Inflammatory macrophage (primary cell): ENCODE measurements at places on chromosomes 11 and 22.

DNA sequence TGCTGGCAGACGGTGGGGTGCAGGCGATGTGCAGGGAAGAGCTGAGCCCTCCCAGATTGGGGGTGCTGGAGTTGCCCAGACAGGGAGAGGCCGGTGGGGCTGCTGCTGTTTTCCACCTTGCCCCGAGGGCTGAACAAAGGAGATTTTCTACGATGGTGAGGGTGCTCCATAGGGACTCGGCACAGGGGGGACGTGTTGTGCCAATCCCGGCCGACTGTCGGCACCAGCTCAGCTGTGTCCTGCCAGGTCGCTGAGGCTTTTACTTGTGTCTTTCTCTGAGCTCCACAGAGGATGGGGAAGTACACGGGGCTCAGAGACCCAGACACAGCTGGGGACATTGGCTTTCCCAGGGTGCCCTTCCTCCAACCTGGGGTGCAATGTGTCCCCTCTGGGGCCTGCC lies 816.8 kb downstream of the BRD1 start:
- DNase-seq: no peak

GRCh38 chr11:120180551-120181232 lies 30.1 kb upstream of the OAF start:
- DNase-seq: peak; percentile 26

DNA sequence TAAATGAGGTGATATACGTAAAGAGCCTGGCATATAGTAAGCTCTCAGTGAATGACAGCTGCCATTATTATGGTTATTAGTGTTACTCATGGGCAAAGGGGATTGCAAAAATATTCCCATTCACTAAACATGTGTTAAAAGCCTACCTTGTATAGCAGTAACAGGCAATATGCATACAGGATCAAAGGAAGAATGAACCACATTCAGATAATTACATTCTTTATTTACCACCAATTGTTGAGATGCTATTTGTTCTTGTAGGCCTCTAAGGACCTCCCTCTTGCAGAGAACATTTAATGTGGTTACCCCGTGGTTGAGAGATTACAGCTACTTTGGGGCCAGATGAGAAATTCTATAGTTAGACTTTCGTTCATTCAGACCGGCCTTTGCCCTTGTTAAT lies 82.7 kb upstream of the DRD2 start:
- DNase-seq: no peak

DNA sequence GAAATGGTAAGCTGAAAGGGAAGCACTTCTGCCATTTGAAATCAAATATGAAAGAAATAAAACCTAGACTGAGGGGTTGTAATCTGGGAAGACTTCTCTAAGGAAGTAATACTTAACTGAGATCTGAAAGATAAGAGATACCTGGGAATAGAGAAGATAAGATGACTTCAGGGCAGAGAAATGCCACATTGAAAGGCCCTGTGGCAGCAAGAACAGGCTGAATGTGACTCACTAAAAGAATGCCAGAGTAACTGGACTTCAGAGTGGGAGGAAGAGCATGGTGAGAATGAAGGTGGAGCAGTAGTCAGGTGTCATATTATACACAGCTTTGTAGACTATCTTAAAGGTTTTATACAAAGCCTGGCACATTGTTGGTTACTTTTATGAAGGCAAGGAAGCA lies 17.6 kb downstream of the CALCA start:
- DNase-seq: no peak

GRCh38 chr11:103716363-103716762 lies 320.1 kb upstream of the DDI1 start:
- no peak for DNase-seq

DNA sequence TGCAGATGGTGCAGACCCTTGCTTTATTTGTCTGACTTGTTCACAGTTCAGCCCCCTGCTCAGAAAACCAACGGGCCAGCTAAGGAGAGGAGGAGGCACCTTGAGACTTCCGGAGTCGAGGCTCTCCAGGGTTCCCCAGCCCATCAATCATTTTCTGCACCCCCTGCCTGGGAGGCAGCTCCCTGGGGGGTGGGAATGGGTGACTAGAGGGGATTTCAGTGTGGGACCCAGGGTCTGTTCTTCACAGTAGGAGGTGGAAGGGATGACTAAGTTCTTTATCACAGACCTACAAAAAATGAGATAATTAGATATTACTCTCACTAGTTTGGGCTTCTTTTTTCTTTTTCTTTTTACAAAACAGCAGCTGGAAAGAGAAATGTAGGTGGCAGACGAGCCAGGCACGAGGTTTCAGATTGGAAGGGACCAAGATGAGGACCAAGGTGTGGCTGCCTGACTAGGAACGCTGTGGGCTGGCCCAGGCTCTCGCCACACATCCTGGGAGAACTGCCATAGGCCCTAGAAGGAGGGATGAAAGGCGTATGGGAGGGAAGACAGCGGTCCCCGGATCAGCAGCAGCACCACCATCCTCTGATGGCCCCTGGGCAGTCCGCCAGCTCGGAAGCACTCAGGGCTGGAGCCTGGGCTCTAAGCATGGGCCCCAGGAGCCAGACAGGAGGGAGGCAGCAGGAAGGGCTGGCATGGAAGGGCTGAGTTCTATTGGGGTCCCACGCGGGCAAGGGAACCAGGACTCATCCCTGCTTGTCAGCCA lies 14.2 kb downstream of the TXN2 start:
- DNase-seq: no peak

GRCh38 chr11:17601256-17601671 lies 54.2 kb downstream of the OTOG start:
- DNase-seq: no peak

DNA sequence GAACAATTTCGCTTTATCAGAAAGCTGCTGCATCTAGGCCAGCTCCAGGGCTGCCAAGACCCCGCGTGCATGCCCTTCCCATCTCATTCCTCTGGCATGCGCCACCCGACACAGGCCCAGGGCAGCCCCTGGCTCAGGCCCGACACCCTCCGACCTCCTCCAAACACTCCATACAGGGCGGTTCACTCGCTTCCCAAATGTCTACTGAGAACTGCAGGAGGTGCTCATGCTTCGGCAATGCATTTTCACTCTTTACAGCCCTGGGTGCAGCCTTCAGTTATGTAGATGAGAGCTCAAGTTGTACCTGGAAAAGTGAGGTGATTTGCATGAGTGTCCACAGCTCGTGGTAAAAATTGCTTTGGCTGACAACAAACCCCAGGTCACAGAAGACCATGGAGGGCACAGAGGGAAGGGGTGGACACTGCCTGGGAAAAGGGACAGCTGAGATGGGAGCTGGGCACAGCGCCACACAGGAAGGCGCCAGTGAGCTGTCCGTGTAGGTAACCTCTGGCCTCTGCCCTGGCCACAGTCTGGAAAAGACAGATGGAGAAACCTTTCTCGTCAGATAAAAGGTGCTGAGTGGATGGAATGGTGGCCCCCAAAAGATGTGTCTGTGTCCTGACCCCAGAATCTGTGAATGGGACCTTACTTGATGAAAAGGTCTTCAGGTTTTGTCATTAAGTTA lies 1351.9 kb downstream of the BRD1 start:
- DNase-seq: no peak

GRCh38 chr11:61091373-61092279 lies 10.7 kb upstream of the CD5 start:
- peak; percentile 31 for DNase-seq

GRCh38 chr11:79438631-79439409 lies 2.0 kb downstream of the TENM4 start:
- peak; percentile 3 for DNase-seq

DNA sequence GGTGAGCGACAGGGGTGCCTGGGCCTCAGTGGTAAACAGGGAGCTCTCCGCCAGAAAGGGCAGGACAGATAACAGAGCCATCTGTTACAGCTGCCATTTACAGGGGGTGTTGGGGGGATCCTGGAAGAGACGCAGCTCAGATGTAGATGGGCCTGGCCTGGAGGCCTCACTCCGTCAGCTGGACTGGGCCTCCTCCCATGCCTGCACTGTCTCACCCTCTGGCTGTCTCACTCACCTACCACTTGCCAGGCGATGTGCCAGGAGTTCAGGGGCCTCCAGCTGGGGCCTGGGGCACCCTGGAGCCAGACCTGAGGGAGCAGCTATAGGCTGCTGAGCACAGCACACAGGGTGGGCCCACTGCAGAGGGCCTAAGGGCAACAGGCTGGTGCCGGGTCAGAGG lies 16.3 kb upstream of the SUSD2 start:
- DNase-seq: no peak

- no peak for DNase-seq
Observed at GRCh38 chr11:79852176-79852575, 411.3 kb upstream of the TENM4 start.

GRCh38 chr22:48895336-48895735 lies 932.3 kb downstream of the BRD1 start:
- DNase-seq: no peak

DNA sequence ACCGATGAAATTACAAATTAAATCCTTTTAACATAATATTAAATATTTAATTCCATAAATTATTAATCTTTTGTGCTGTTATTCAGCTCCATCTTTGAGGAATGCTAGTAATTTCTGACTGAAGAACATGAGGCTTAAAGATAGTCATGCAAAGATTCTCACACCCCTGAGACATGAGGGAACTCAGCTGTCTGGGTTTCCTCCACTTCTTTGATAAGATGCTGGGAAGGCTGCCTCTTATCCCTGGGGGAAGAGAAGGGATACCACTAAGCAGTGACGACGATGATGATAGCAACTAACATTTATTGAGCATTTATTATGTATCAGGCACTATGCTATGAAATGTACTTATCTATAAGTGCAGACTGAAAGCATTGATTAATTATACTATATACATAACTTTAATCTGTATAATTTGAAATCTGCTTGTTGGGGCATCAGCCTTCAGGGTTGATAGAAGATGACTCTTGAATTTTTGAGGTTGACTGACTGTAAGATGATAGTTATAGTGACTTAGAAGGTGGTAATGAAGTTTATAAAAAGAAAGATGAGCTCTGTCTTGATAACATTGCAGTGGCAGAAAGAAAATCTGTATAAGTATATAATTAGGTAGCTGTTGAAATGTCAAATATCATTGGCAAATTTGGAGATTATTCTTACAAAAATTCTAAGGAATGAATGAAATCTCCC lies 78.4 kb downstream of the SIK2 start:
- DNase-seq: no peak

DNA sequence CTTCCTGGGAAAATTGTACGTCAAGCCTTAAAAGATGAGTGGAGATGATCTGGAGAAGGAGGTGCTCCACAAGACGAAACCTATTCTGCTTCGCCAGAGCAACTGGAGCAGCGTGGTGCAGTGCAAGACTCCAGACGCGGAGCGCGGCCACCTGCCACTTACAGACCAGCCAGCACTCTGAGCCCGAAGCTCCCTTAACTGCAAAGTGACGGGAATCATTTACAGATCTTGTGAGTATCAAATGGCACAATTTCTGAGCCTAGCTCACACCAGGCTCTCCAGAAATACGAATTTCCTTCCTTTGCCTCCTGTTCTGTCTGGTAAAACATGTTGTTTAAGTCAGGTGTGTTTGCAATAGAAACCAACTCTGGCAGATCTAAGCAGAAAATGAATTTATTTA lies 369.3 kb downstream of the CADM1 start:
- no peak for DNase-seq

DNA sequence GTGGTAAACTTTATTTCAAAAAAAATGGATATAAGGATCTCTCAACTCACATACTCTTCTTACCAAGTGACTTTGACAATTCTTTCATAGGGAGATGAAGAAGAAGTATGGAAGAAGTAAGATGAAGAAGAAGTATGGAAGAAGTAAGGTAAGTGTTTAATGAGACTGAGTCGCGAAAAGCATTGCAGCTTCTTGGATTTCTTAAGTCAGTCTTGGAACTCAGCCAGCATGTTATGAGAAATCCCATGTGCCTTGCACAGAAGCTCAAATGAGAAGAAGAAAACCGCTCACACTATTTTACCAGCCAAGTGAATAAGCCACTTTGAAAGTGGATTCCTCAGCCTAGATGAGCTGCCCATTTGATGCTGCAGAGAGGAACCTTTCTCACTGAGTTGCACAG lies 332.0 kb upstream of the CCDC179 start:
- DNase-seq: no peak
